Amniotic stem cell (primary cell): ENCODE measurements at places on chromosomes 7 and 10.
A peak's percentile ranks its signal among the peaks of the same experiment; 100 is the strongest.

DNA sequence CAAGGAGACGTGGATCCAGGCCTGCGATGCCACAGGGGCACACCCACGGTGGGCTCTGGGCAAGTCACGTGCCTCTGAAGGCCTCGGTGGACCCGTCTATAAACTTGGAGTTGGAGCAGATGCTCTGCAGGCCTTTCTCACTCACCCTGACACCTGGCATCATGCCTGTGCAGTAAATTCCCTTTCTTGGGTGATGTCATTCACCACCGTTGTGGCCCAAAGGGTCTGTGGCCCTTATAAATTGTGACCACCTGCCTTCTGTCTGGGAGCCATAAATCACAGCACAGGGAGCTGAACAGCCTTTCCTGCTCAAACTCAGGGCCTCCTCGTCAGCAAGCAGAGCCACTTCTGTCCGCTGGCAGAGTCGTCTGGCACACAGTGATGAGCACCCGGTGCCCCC lies 52.2 kb downstream of the GPAM start:
- no peak for DNase-seq

- no peak for DNase-seq
Measured at GRCh38 chr10:3532644-3533043, 252.4 kb downstream of the KLF6 start.

- no peak for DNase-seq
Measured at GRCh38 chr10:47255033-47255813, 44.8 kb upstream of the GDF10 start.

- DNase-seq, result no peak
Measured at GRCh38 chr7:82423446-82423845, 20.1 kb downstream of the CACNA2D1 start.

DNA sequence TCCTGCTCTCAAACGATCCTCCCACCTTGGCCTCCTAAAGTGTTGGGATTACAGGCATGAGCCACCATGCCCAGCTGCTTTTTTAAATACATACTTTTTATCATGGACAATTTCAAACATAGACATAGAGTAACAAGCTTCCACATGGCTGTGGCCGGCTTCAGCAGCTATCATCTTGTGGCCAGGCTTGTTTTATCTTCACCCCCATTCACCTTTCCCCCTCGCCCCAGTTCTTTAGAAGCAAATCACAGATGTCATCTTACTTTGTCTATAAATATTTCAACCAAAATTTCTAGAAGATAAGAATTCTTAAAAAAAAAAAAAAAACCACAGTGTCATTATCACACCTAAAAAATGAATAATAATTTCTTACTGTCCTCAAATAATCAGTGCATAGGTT lies 5.9 kb downstream of the FOXK1 start:
- no peak for DNase-seq

GRCh38 chr7:94700926-94701554 lies 45.1 kb upstream of the SGCE start:
- no peak for DNase-seq

DNA sequence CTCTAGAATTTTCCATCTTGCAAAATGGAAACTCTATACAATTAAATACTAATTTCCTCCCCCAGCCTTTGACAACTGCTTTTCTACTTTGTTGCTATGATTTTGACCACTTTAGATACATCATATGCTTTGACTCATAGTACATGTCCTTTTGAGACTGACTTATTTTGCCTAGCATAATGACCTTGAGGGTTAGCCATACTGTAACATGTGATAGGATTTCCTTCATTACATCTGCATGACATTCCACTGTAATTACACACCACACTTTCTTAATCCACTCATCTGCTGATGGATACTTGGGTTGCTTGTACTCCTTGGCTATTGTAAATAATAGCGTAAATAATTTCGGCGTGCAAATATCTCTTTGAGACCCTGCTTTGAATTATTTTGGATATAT lies 127.7 kb downstream of the JAZF1 start:
- DNase-seq, result no peak

- no peak for DNase-seq
Measured at GRCh38 chr7:87202705-87203104, 16.8 kb downstream of the TMEM243 start.

GRCh38 chr7:129493555-129493954 lies 8.8 kb upstream of the SMKR1 start:
- no peak for DNase-seq

- no peak for DNase-seq
Measured at GRCh38 chr7:108598153-108598552, 28.5 kb downstream of the DNAJB9 start.

- no peak for DNase-seq
Measured at GRCh38 chr10:122855745-122856144, 10.1 kb upstream of the CUZD1 start.

DNA sequence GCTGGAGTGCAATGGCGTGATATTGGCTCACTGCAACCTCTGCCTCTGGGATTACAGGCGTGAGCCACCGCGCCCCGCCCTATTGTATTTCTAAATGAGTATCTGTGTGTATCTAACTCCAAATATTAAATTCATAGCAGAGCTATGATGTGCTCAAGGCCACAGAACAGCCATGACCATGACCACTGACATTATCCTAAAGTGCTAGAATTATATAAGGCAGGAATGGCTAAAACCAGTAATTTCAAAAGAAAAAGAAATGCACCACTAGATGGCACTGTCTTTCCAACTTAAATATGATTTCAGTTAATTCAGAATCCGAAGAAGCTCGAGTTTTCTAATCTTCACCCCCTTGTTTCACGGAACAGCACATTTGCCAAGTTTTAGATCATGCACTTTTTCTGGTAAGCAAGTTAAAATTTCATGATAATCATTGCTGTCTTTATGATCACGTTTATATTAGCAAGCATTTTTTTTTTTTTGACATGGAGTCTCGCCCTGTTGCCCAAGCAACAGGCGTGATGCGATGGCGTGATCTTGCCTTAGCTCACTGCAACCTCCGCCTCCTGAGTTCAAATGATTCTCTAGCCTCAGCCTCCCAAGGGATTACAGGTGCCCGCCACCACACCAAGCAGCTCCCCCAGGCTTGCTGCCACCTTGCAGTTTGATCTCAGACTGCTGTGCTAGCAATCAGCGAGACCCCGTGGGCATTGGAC lies 65.3 kb downstream of the OR13A1 start:
- DNase-seq, result peak; percentile 56

- no peak for DNase-seq
Measured at GRCh38 chr10:60762554-60762953, 15.7 kb upstream of the CDK1 start.

- no peak for DNase-seq
Measured at GRCh38 chr7:88331322-88331721, 24.6 kb upstream of the STEAP4 start.

DNA sequence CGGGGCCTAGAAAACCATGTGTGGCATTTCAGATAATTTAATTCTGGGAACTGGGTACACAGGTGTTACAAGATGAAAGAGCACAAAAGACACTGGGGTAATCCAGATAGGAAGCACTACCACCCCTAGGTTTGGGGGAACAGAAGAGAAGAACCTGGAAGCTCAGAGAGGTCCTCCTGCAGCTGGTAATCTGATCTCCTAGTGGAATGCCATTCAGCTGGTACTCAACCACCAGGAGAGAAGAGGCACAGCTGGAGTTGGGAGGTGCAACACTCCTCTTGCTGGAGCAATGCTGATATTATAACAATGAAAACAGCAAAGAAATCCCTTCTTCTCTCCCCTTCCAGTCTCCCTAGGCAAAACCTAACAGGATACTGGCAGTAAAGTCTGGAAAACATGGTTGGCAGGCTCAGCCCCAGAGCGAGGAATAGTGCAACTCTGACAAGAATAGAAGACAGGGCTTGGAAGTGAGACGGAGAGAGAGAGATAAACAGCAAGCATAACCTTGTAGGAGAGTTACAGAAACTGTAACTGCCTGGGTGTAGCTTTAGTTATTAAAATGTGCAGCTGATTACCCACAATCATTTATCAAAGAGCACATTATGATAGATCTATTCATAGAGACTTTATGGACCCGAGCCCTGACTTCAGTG lies 35.0 kb downstream of the NRF1 start:
- no peak for DNase-seq

- DNase-seq, result no peak
Measured at GRCh38 chr10:68434657-68435056, 27.6 kb upstream of the RUFY2 start.

- DNase-seq, result no peak
Measured at GRCh38 chr10:15237351-15237750, 68.9 kb upstream of the NMT2 start.

DNA sequence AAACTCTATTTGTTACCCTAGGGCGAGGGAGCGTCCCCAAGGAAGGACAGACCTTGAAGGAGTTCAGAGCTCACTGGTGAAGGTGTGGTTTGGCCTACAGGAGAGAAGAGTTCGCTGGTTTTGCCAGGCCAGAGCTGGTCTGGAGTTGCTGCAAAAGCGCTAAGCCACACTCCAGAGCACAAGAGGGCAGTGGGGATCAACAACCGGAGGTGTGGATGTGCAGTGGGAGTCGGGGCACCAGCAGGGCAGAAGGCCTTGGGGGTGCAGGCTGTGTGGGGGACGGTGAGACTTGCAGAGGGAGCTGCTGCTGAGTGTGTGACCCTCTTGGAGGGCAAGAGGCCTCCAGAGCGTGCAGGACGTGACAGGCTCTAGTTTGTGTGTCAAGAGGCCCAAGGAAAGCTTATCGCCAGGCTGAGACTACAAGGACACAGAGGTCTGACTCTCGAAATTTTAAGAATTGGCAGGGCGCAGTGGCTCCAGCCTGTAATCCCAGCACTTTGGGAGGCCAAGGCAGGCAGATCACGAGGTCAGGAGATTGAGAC lies 14.3 kb upstream of the CUL1 start:
- no peak for DNase-seq

DNA sequence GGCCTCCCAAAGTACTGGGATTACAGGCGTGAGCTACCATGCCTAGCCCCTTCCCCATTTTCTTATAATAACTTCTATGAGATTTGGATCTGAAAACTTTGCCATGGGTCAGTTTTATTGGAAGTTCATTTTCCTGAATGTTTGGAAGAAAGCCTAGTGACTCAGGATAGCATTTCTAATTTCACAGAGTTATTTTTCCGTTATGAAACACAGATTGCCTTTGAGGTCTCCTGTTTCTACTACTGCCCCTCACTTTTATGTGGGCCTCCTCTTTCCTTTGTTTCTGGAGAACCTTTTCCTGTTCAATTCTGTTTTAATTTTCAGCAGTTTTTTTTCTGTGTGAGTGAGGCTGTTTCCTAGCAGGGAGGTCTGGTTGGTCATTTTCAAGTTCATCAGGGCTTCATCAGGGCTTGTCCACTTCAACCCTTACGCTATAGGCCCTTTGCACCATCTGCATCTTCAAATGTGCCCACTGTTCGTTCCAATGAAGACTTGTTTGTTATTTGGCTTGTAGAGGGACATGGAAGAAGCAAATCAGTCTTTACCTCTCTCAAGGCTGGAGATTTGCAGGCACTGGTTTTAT lies 58.7 kb downstream of the BMPR1A start:
- DNase-seq, result no peak

DNA sequence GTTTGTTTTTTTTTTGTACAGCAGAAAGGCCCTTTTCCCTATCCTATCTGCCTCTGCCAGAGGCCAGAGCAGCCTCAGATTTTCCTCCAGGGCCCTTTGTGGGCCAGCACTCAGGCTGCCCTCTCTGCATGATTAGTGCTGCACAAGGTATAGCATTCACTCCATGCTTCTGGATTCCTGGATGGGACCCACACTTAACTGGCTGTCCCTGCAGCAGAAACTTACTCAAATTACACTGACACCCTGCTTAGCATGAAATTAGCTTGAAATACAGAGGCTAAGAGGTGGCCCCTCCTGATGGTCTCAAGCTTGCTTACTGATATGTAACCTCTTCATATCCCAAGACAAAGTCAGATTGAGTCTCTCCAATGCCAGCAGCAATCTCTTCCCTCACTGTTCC lies 239.3 kb downstream of the SORCS1 start:
- no peak for DNase-seq

GRCh38 chr10:118481871-118482270 lies 113.6 kb downstream of the PRLHR start:
- no peak for DNase-seq

DNA sequence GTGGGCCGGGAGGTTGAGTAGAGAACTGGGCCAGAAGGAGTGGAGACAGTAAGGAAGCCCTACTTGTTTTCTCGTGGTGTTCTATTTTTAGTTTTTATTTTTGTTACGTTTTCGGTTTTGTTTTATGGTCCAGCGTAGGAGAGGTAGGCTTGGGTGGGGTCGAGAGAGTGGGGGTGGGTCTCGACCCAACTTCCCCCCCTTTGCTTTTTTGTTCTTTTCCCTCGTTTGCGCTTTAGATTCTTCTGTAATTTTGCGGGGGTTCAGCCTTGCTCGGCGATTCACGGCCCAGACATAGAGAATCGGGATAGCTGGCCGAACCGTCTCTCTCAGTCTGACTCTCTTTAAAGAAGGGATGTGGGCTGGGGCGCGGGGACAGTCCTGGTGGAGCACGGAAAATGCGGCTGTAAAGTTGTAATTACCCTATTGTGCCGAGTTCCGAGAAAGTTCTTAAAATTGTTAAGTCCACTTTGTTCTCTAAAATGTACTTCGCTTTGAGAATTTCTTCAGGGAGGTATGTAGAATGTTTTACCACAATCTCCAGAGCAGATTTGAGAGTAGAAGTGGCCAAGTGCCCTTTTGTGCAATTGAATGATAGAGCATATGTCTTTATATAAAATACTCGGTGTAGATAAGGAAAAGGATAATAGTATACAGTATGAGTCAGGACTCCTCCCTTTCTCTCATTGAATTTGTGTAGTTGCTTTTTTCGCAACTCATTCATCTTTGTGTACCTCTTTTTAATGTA lies 816 bp downstream of the DMTF1 start:
- DNase-seq, result peak; percentile 3

DNA sequence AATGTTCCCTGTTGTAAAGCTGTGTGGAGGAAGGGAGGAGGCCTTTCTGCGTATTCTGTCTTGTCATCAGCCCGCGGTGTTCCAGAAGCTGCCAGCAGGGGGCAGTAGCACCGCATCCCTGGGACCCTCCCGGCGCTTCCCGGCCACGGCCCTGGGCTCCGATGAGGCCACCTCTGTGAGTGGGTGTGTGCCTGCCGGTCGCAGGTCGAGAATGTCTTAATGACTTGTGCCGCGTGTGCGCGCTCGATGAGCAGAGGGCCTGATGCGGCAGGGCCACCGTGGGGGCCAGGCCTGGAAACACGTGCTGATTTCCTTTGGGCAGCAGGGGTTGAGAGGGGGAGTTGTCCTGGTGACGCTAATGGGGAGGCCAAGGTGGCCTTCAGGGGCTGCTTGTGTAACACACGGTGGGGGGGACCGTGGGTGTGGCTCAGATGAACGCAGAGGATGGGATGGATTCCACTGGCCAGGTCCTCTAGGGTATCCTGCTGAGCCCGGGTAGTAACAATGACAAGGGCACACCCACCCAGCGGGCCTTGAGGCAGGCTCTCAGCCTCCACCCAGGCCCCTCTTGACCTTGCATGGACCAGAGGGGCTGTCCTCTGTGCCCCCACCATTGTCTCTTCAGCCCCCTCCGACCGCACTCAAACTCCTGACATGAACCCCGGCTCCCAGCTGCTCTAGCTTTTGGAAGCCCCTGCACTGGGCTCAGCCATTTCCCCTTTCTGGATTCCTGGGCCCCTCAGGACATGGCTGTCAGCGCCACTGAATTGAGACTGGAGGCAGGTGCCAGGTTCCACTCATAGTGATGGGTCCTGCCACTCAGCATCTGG lies 135.9 kb upstream of the PODXL start:
- DNase-seq, result no peak

GRCh38 chr10:105974803-105975456 lies 1189.6 kb downstream of the SORCS1 start:
- DNase-seq, result no peak

GRCh38 chr10:133123746-133124356 lies 36.1 kb downstream of the ADGRA1 start:
- DNase-seq, result no peak

GRCh38 chr7:104524853-104525252 lies 196.4 kb downstream of the LHFPL3 start:
- no peak for DNase-seq

GRCh38 chr7:98394377-98394836 lies 6.5 kb downstream of the BAIAP2L1 start:
- peak; percentile 22 for DNase-seq
